WERI-Rb-1 (cell line): ENCODE measurements at places on chromosomes 11 and 22.

- DNase-seq: no peak
Measured at GRCh38 chr11:1883346-1884302, 8.1 kb downstream of the PRR33 start.

GRCh38 chr11:132658696-132659095 lies 873.6 kb downstream of the OPCML start:
- DNase-seq: no peak

DNA sequence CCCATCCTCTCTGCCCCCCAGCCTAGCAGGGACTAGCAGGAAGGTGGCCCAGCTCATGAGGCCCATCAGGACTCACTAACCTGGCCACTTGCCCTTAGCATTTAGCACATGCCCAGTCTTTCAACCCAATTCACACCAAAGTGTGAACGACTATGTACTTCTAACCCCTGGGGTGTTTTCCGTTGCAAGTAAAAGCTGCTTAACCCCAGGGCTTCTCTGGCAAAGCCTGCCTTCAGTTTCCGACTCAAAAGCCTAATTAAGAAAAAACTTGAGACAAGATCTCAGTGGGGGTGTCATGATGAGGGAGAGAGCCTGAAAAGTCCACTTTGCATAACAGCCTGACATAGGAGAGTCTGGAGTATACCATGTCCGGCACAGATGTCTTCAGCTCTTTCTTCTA lies 347.8 kb downstream of the MN1 start:
- no peak for DNase-seq

- no peak for DNase-seq
Measured at GRCh38 chr22:39147335-39148025, 5.0 kb downstream of the CBX7 start.

DNA sequence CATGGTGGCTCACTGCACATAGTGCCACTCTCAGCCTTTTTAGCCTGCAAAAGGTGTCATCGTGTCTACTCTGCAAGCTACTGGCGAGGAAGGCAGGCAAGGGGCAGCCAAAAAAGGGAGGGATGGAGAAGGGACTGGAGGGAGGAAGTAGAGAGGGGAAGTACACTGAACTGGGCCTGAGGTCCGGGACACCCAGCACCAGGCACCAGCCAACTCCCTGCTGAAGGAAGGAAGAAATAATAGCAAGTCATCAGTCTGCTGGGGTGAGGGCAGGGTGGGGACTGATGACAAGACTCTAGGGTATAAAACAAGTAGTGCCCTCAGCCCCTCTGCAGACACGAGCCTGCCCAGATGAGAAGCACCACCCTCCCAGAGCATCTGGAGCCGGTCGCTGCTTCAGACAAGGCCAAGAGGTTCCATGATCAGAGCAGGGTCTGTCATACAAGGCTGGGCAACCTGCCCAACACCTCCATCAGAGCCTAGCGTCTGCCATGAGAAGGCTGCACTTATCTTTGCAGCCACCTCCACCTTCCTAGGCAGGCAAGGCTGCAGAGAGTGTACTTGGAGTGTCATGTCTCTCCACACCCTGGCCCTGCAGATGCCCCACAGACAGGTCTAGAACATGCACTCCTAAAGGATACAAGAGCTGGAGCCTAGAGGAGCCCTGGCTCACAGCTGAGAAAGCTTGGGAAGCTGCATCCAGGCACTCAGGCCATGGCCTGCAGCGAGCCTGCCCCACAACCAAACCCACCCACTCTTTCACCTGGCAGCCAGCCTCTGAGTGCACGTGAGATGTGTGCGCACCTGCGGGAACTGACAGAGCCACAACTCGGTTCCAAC lies 9.0 kb upstream of the COMT start:
- DNase-seq: no peak

- no peak for DNase-seq
Measured at GRCh38 chr11:58907780-58908179, 31.5 kb upstream of the GLYATL1 start.

DNA sequence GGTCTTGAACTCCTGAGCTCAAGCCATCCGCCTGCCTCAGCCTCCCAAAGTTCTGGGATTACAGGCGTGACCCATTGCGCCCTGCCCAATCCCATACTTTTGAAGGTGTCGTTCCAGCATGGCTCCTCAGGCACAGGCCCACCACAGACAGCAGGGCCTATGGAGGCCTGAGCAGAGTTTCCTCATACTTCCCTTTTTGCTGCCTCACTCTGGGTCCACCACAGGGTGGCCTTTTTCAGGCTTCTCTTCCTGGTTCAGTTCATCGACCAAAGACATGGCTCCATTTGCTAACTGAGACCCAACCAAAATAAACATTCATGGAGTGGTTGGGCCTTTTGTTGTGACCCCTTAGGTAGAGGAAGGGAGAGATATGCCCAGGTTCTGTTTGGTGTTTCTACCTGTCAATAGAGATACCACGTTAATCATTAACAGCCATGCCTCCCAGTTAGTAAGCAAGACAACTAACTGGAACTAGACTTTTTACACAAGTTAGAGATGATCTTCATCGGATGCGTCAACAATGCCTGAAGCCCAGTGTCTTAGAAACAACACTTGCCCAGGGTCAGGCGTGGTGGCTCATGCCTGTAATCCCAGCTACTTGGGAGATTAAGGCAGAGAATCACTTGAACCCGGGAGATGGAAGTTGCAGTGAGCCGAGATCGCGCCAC lies 35.1 kb downstream of the TRIOBP start:
- DNase-seq: no peak

DNA sequence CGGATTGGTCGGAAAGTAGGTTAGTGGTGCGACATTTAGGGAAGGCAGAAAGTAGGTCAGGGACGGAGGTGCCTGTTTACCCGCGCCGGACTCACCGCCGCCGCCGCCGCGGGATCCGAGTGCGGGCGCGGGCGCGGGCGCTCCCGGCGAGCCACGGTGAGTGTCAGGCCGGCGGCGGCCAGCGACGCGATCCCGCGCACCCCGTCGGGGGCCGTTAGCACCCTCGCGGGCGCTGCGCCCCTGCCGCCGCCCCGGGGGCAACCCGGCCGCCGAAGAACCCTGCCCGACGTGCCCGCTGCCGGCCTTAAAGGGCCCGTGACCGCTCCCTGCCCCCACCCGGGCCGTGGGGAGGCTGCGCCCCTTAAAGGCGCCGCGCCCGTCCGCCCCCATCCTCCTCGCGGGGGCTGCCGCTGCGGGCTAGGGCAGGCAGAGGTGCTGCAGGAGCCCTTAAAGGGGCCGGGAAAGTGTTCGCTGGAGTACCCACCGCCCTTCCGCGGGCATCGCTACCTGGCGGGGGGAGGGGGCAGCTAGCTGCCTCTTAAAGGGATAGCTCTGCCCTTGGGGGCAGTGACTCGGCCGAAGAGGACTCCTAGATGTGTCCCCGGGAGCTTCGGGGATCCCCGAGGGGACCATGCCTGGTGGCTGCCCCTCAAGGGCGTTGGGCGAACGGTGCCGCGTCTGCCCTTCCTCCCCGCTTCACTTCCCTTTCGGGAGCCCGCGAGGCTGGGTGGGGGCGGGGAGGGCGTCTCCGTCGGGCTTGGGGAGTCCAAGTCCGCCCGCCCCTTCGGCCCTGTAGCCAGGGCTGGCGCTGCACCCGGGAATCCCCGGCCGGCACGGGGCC lies at the start of gene BMAL1:
Gene BMAL1 (plus strand): TSS at position 23 of the 841 bp plus-strand sequence. CDS start 76,519 bp downstream, outside the sequence.
- DNase-seq: peak; percentile 41

DNA sequence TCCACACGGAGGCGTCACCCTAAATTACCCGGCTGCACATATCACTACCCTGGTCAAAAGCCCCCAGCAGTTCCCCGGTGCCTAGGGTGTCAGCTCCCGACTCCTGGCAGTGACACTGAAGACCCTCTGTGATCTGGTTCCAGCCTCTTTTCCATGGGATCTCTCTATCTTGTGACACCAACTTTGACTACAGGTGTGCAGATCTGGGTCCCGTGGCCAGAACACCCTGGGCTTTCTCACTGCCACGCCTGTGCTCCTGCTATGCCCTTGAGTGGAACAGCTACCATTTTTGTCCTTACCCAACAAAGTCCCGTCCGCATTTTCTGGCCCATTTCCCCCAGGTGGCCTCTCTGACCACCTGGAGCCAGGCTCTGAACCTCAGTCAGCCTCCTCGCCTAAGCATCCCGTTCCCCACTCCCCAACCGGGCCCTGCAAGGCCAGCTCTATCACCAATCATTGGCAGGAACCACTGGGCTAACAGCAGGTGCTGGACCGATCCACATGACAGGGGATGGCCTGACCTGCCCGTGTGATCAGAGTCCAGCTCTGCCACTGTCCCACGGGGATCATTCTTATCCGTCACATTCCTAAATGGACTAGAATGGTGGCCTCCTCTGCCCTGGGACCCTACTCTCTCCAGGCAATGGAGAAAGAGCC lies 20.7 kb upstream of the CBX7 start:
- DNase-seq: no peak

GRCh38 chr11:122138744-122139594 lies 23.0 kb upstream of the BLID start:
- no peak for DNase-seq

DNA sequence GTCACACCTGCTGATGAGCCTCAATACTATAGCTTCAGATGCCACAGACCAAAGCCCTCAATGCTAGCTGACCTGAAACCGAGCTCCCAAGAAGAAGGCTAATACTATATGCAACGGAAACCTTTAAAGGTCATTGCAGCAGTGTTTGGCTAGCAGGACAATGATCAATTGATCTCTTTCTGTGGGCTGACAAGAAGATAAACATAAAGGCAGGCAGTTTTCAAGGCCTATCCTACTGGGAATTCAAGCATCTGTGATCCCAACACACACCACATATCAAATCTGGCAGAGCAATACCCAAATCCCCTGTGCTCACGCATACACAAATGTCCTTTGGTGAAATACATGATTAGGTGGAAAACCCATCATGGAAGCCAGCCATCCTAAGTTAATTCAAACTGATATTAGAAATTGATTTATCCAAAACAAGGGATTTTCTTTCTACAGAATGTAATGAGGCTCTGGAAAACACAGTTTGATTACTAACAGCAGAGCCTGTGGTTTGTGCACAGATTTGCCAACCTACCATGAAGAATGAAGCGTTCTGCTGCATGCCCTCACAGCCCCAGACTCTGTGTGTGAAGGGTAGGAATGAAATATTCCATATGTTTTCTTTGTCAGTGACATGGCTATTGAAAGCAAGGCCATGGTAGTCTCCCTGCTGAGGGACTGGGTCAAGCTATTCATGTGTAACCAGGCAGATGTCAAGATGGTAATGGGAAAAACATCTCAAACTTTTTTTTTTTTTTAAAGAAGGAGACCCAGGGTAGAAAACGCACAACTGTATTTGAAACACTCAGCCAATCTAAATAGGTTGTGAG lies 12.2 kb downstream of the LGR4 start:
- no peak for DNase-seq

DNA sequence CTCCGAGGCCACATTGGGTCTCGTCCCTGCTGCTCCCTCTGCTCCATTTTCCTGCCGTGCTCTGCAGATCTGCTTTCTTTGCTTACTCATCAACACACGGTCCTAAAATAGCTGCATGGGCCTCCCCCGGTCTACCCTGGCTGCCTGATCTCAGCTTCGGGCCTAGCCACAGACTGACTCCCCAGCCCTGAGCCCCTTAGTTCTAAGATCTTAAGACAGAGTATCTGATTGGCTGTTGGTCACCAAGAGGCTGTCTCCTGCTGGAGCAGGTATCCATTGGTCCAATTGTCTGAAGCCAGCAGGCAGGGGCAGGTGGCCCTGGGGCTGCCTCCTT lies 53.7 kb upstream of the NECTIN1 start:
- DNase-seq: peak; percentile 76

- DNase-seq: no peak
Measured at GRCh38 chr11:68974421-68975194, 6.2 kb downstream of the MRGPRD start.

DNA sequence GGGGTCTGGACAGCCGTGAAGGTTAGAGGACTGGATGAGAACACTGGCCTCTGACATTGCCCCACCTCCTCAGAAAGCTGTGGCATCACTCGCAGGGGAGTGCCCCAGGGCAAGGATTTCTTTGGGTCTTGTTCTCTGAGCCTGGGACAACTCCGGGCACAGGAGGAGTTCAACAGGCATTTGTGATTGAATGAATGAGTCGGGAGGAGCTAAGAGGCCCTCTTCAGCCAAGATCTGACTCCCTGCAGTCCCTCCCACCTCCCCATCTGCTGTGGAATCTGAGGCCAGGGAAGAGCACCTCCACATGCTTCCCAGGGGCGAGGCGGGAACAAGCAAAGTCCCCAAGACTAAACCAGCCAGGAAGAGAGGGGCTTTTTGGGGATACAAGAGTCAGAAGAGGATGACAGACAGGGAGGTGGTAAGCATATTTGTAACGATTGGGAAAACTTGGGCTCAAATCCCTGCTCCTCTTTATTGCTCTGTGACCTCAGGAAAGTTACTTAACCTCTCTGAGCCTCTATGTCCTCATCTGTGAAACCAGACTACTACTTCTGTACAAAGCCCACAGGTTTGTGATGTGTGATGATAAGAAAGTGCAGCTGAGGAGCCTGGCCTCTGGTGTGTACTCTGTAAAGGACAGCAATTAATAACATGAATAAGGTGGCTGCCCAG lies 6.4 kb downstream of the TP53I11 start:
- no peak for DNase-seq

DNA sequence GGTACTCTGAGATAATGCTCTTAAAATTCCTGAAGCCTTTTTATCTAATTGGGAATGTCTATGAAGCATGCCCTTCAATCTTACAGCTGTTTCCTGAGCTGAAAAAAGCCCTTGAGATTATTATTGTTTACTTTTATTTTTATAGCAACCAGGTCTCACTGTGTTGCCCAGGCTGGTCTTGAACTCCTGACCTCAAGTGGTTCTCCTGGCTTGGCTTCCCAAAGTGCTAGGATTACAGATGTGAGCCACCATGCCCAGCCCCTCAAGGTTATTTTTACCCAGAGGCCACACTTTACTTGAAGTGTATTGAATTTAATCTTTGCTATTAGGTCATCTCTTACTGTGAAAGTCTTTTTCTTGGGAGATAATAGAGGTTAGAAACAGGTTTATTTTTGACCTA lies 7.0 kb upstream of the SWAP70 start:
- peak; percentile 15 for DNase-seq

DNA sequence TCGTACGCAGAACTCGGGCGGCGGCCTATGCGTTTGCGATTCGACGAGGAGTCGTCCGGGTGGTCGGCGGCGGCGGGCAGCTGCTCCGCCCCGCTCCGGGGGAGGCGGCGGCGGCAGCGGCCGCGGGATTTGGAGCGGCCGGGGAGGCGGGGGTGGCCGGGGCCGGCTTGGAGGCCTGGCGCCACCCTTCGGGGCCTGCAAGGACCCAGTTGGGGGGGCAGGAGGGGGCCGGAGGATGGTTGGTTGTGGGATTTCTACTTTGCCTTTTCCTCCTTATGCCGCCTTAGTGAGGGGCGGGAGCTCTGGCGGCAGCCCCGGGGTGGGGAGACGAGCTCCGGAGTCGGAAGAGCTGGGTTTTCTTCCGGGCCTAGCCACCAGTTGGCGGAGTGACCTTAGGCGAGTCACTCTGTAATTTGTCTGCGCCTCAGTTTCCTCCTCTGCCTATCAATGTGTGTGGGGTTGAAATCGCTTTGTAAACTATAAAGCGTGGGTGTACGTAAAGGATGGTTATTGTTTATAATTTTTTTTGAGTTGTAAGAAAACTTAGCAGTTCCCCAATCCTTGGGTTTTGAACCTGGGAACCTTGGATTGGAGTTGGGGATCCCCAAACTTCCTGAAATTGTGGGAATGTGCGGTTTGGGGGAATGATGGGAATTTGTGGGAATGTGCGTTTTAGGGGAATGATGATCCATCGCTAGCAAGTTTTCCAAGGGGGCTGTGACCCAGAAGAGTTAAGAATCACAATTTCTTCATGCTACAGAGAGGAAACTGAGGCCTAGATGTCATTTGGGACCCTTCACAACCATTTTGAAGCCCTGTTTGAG lies 679 bp downstream of the TUG1 start:
- DNase-seq: peak; percentile 61
